ENCODE measurements at places on chromosomes 5 and 9. TPM values are rescaled to one million over a fixed set of nuclear protein-coding genes. Genes with fewer than 3 reads are reported as not detected.

DNA sequence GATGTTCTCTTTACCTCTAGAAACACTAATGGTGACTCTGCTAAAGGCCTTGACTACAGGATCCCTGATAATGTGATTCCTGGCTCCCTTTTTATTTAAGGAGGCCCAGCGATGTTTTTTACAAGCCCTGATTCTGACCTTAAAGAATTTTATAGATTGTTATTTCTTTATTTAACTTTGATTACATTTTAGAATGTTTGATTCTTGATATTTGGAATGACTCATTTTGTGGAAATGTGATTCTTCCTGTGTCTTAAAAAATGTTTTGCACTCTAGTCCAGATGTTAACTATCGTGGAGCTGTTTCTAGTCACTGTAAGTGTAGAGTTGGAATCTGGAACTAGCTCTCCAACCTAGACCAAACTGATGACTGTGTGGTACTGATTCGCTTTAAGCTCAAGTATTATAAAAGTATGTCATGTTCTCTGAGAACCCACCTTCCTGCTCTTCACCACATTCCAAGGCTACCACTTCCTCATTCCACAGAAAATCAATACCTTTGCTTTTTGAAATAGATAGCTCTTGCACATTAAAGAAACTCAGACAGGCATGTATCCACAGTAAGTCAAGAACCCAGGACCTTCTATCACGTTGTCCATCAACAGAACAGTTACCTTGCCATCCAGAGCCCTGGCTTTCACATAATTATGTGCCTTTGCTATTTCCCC lies 65.2 kb downstream of the JMY start:
- no peak for DNase-seq

GRCh38 chr5:124628721-124629596 lies 117.5 kb downstream of the ZNF608 start:
- DNase-seq: no peak

DNA sequence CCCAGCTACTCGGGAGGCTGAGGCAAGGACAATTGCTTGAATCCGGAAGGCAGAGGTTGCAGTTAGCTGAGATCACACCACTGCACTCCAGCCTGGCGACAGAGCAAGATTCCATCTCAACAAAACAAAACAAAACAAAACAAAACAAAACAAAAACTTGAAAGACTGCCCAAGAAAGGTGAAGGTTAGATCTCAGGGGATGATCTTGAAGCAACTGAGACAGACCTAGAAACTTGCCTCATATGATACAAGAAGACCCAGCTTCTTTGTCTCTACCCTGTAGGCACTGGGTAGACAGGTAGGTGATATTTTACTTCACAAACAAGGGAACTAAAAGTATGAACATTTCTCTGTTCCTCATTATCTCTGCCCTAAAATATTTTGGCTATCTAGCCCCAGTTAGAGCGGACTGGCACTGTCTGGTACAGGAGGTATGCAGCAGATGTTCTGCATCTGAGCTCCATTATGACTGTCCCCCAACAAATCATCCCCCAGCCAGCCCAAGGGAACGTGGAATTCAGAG lies 26.3 kb upstream of the SHOC1 start:
- no peak for DNase-seq

GRCh38 chr9:70228118-70228517 lies 30.7 kb upstream of the SMC5 start:
- no peak for DNase-seq

- no peak for DNase-seq
Observed at GRCh38 chr9:135078361-135078821, 9.1 kb upstream of the OLFM1 start.

DNA sequence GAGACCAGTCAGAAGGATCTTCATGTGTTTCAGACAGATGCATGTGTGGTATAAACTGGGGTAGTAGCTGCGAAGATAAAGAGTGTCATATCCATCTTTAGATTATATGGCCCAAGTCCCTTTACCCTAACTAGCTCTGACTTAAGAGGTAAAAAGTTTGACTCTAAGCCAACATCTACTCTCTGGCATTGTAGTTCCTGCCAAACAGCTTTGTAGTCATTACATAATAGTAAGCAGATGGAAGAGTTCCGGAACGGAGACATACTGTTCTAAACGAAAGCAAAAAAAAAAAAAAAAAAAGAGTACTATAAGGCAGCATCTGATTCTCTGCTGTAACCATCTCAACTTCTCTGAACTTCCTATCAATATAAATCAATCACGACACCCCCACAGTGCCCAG lies 48.8 kb downstream of the CEMIP2 start:
- DNase-seq: no peak

The DNAH5 gene
- 0.18 TPM for polyA plus RNA-seq

The PCDHGA8 gene
- polyA plus RNA-seq: 0.25 TPM

The NUTM2G gene
- not detected for polyA plus RNA-seq

The FOXD4L5 gene
- not detected for polyA plus RNA-seq

The SOHLH1 gene
- polyA plus RNA-seq: not detected
